ENCODE measurements at places on chromosomes 3 and 15.

GRCh38 chr3:183503746-183504145, 51.8 kb downstream of the KLHL6 start:
- DNase-seq, result no peak

- no peak for DNase-seq
Measured at GRCh38 chr3:155846119-155846518, 8.1 kb downstream of the SLC33A1 start.

DNA sequence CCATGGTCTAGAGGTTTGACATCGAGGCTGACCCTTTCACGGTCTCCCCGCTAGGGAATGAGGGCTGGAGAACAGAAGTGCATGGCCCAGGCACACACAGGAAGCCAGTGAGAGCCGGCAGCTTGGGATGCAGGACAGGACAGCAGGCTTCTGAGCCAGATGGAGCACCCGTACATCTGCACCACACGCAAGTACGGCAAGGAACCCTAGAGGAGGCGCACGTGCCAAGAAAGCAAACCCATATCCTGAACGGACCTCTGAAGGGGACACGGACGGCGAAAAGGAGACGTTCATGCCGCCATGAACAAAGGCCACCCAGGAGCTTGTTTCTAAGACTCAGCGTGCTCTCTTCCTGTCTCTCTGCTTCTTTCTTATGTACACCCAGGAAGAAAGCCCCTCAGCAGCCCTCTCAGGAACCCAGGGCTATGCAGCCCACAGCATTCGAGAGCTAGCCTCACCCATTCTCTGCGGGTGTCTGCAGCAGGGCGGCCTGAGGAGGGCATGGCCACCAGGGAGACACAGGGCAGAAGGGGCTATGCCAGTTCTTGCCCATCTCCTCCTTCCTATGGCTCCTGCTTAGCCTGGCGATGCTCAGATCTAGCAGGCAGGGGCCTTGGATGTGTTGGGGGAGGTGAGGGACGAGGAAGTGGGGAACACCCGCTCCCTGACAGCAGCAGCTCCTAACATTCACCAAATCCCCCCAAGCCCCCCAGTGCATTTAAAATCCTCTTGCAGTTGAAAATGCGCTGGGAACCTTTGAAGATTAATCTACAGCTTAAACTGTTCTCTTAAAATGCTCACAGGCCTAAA, 81.3 kb downstream of the PCSK6 start:
- no peak for DNase-seq

DNA sequence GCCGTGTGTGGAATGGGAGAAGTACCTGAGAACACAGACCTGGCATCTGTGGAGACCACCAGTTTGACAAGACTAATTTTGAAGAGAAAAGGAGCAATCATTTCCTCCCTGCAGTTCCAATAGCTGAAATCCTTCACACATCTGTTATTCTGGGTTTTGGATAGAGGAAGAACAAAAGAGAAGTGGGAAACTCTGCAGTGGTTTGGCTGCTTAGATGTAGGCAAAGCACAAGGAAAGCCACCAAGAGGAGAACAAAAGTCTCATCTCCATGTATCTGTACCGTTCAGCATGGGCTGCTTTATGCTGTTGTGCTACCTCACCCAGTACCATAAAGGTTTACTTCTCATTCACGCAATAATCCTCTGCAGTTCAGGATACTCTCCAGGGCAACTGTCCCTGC, 153.1 kb upstream of the COL8A1 start:
- no peak for DNase-seq

DNA sequence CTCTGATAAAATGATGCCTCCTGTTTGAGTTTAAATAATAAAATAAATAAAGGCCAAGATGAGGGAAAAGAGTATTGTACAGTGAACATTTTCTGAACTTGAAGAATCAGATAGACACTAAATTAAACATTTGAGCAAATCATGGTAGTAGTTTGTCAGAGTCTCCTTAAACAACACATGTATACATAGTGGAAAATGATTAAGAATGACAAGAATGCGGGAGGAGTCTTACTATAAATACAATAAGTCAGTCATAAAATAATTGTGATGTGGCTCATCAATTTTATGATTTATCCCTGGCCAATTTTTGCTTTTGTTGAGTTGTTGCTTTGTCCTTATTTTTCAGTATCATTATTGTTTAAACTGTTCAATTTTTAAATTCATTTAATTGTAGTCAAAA, 158.0 kb upstream of the TMC3 start:
- peak; percentile 3 for DNase-seq

- no peak for DNase-seq
Measured at GRCh38 chr3:41600616-41601015, 361.3 kb downstream of the ULK4 start.

DNA sequence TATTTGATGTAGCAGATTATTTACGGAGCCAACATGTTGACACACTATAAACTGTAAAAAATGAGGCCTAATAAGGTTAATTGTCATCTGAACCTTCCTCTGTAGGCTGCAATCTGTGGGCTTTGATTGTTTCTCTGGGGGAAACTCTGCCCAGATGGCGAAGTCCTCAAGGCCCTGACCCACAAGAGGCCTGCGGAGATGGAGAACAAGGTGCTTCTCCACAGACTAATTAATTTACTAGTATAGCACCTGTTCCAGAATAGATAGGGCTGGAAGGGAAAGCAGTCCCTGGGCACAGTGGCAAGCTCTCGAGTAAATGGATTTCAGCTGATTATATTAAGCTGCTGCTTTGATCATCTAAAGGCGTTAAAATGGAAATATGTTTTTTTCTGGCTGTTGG, 338.8 kb upstream of the DNAJC19 start:
- no peak for DNase-seq

- no peak for DNase-seq
Measured at GRCh38 chr3:188206787-188207186, 52.8 kb downstream of the LPP start.

DNA sequence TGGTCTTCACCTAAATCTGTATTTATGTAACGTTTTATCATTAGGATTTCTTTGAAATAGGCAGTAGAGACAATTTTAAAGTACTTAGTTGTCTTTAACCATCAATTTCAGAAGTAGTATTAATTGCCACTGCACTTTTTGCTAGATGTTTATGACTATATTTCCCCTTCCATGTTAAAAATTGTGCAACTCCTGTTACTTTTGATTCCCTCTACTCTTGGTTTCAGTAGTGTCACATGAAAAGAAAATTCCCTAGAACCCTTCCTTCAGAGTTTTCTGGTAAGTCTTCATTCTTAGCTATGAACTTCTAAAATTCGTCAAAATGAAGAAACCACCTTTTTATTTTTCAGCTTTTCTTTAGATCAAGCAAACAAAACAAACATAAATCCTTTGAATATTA, 7.1 kb downstream of the PIAS1 start:
- no peak for DNase-seq

DNA sequence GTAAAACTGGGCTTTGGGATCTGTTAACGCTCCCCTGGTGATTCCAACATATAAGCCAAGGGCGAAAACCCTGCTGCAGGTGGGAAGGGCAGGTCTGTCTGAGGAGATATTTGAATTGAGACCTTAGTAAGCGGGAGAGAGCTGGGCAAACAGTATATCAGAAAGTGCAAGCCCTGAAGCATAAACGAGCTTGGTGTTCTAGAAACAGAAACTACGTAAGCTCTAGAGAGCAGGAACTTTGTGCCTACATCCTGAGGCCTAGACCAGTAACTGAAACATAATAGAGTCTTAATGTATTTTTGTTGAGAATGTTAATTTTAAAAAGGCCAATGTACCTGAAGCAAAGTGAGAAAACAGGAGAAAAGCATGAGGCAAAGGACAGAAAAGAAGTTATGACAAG, 62.9 kb upstream of the FSIP1 start:
- DNase-seq, result no peak

- no peak for DNase-seq
Measured at GRCh38 chr3:10935846-10936631, 56.5 kb upstream of the SLC6A1 start.

DNA sequence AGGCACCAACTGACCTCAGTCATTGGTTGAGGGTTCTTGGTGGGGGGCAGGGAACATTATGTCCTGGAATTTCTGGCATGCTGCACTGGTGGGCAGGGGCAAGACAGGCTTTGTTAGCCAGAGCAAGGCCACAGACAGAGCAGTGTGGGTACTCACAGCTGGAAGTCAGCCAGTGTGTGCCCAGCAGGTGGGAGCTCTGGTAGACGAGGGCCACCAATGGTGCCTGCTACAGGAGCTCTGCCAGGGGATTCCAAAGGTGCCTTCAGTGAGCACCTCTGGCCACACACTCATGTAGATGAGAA, 31.3 kb downstream of the CYP8B1 start:
- no peak for DNase-seq

- DNase-seq, result peak; percentile 27
Measured at GRCh38 chr15:57340682-57341259, 35.5 kb upstream of the CGNL1 start.

GRCh38 chr3:45409921-45410320, 21.5 kb downstream of the LARS2 start:
- no peak for DNase-seq

- no peak for DNase-seq
Measured at GRCh38 chr3:196232154-196232881, 16.0 kb downstream of the SLC51A start.

DNA sequence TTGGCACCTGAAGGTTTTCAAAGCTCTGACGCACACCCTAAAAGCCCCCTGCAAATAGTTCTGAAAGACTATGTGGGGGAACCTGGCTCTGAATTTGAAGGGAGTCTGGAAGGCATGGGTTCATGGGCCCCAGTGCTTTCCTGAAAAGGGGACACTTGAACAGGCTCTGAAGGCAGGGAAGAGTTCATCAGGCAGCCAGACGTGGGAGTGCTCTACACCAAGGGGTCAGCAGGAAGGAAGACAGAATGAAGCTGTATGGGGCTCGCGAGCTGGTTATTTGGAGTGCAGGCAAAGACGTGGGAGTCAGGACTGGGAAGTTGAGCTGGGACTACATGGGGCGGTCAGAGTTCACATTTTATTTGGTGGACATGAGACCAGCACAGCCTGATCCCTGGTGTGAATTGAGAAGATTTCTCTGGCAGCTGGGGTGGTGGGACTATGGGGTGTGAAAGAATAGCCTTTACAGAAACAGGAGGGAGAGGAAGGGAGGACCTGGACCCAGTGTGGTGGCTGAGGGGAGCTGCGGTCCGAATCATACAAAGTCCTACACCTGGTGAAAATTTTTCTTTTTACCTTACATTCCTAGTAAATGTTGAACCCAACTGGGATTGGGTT, 12.6 kb downstream of the ABHD6 start:
- DNase-seq, result no peak

DNA sequence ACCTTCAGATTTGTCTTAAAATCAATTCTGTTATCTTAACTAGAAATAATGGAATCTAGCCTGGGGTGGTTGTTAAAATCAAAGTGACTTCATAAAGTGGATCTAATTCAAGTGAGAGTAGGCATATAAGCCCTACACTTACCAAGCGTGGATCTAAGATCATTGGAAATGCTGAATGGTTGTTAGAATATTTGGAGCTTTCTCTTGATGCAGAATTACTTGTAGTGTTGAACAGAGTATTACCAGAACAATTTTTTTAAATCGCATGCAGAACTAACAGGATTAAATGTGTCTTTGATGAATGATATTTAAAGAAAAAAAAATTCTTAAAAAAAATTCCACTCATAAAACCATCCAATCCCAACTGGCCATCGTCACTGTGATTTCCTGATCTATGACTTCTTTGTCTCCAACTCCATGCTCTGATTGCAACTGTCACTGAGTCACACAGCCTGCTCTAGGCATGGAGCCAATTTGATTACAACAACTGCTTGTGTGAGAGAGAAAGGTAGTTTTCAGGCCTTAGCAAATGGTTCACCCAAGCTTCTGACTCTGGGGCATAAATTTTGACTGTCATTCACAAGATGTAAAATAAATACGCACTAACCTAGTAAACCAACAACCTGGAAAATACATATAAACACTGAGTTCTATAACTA, 25.9 kb upstream of the SPRED1 start:
- peak; percentile 96 for DNase-seq

DNA sequence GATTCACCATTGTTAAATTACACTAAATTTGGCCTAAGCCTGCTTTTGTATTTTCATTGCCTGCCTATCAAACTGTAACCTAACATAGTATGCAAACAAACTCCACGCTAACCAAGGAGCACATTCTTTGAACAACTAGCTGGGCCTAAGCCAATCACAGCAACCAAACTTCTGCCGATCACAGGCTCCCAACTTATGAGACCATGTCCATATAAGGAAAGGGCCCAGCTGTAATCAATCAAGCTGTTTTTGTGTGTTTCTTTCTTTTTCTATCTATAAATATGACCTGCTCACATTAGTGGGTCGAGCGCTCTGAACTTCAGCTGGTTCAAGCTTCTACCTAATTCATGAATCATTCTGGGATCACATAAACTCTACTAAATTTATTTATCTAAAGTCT, 473.6 kb downstream of the SI start:
- no peak for DNase-seq

GRCh38 chr15:68641376-68641775, 62.6 kb downstream of the CORO2B start:
- no peak for DNase-seq

DNA sequence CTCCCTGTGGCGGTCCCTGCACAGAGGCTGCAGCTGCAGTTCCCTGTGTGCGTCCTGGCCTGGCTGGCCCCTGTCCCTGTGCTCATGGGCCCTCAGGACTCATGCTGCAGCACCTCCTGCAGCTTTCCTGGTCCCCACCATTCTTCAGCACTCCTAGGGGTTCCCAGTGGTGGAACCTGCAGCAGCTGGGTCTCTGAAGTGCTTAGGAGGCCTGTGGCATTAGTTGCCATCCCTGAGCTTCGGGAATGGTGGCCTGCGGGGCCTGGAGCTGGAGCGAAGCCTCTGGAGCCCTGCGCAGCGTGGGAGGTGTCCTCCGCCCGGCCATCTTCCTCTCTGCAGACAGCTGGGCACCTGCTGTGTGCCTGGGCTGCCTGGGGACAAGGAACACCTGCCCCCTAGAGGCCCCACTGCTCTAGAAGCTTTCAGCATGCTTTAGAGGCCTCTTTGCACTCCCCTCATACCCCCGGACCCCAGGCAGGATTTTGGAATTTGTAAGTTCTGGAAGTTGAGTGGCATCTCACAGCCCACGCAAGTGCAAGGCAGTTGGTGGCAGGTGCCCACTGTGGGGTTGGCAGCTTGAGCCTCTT, 13.1 kb downstream of the PLXNA1 start:
- no peak for DNase-seq

GRCh38 chr15:59434481-59434880, 3.5 kb upstream of the FAM81A start:
- no peak for DNase-seq

- DNase-seq, result no peak
Measured at GRCh38 chr3:78430741-78431140, 1337.1 kb downstream of the ROBO1 start.

DNA sequence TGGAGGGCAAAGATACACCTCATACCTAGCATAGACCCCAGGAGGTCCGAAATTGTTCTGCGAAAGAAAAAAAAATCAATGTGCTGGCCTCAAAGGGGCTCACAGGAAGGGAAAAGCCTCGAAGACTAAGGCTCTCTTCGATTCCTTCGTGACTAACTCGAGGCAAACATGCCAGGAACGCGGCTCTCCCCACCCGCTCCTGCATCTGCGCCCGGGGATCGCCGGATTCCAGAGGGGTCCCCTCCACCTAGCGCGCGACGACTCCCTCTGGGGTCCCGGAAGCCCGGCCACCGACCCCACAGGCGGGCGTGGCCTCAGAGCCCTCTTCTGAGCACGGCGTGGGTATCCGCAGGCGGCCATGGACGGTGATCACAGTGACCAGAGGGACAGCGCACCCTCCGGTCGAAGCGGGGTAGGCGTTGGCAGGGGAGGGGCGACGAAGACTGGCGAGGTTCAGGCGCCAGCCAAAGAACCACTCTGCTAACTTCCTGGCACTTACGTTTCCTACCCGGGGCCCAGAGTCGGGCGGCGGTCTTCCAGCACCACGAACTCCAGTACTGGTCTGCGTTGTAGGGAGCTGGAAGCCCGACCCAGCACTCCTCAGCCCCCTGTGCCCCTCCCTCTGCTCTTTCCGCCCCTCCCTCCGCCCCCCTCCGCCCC, 515 bp upstream of the EIF3J start:
- DNase-seq, result peak; percentile 87

- DNase-seq, result no peak
Measured at GRCh38 chr3:30309961-30310954, 296.1 kb upstream of the TGFBR2 start.

Measured in mammary epithelial cell (primary cell).